ENCODE measurements at places on chromosomes 5 and 9. TPM values are rescaled to one million over a fixed set of nuclear protein-coding genes. Genes with fewer than 3 reads are reported as not detected.

DNA sequence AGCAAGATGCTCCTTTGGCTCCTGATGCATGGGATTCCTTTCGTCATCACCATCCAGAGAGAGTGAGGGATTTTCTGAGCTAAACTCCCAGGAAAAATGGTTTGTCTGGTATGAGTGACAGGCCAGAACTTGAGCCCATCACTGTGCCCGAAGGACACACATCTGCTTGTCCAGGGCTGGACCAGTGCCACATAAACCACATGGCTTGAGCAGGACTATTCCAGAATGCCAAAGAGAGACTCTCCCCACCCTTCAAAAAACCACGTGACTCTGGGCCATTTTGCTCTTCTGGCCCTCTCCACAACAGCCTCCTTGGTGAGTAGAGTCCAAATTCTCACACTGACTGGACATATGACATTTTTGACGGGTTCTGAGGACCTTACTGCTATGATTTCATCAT, 46.4 kb upstream of the SHC3 start:
- no peak for DNase-seq

GRCh38 chr9:134966270-134966669, 48.6 kb upstream of the FCN1 start:
- DNase-seq: no peak

GRCh38 chr9:74078647-74079046, 418.5 kb upstream of the RORB start:
- no peak for DNase-seq

DNA sequence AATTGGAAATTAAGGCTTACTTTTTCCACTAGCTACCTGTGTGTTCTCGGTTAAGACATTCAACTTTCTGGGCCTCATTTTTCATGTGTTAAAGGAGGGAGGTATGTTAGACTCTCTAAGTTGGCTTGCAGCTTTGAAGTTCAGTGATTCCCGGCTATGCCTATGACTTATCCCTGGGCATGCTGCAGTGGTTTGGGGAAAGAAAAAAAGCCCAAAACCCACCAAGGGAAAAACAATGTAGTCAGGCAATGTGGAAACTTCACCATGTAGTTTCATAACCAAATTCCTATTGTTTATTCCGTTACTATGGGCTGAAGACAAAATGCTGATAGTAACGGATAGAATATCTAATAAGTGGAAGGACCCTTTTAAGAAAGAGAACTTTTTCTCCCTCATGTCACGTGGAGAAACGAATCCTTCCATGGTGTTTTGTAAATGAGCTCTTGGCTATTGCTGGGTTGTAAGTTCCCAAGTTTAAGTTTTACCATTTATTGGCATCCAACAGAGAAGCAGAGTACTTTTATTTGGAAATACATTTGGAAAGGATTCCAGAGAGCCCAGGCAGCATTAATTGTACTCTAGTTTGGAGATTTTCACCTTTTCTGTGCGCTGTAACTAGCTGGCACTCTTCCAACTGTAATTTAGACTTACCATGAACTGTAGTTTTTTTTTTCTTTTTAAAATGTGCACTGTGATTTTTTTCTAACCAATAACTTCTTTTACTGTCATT, 84.9 kb upstream of the MPDZ start:
- no peak for DNase-seq

DNA sequence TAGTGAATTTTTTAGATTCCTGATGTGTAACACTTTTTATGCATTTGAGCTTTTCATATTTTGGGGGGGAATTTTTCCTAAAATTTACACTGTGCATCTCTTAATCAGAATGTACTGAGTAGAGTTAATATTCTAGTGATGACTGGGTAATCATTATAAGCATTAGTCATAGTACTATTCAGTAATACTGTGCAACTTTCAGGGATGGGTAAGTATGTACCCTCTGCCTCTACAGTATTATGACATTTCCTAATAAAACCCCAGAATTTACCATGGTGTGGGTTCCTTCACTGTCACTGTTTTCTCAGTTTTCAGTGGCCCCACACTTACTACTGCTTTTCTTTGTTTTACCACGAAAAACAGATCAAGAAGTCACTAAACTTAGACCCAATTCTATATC, 2.8 kb upstream of the CMYA5 start:
- no peak for DNase-seq

DNA sequence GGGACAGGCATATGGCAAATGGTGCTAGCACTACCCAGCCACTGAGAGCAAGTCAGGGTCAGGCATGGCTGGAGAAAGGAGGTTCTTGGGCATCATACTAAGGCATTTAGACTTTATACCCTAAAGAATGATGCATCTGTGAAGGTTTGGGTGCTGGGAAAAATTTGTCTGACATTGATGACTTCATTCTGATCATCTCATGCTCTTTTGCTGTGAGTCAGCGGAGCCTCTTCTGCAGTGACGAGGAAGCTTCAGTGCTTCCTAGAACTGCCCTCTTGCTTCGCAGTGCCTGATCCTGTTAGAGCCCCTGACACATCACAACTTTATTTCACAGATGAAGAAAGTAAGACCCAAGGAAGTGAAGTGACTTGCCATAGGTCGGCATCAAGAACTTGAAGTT, 266.6 kb upstream of the GAS1 start:
- DNase-seq: no peak

GRCh38 chr5:121706686-121707085, 145.0 kb upstream of the FTMT start:
- DNase-seq: no peak

- DNase-seq: no peak
Measured at GRCh38 chr9:122197882-122198281, 30.9 kb downstream of the LHX6 start.

- no peak for DNase-seq
Measured at GRCh38 chr5:125489146-125489545, 742.7 kb upstream of the ZNF608 start.

GRCh38 chr5:72831685-72832084, 15.2 kb downstream of the TNPO1 start:
- DNase-seq: no peak

- peak; percentile 79 for DNase-seq
Measured at GRCh38 chr5:5658226-5658625, 235.7 kb downstream of the ICE1 start.

DNA sequence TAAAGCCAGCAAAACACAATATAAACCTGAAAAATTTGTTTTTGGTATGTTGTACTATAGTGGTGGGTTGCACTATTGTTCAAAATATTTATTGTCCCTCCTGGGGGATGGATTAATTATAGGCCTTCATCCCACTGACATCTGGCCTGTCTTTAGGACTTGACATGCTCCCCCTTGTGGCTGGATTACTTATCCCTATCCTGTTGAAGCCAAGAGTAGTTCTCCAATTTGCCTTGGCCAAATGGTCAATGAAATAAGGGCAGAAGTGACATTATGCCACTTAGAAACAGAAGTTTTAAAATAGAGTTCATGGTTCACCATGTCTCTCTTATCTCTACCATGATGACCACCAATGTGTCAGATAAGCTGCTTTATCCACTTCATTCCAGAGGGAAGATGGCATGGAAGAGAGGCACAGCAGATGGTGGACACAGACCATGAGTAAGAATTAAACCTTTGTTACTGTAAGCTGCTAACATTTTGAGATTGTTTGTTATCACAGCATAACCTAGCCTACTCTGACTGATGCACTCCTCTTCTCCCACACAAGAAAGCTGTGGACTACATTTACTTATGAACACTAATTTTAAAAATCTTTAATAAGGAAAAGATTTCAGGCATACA, 29.2 kb upstream of the ARHGEF28 start:
- DNase-seq: no peak

GRCh38 chr5:153893817-153894216, 144.9 kb downstream of the FAM114A2 start:
- no peak for DNase-seq

DNA sequence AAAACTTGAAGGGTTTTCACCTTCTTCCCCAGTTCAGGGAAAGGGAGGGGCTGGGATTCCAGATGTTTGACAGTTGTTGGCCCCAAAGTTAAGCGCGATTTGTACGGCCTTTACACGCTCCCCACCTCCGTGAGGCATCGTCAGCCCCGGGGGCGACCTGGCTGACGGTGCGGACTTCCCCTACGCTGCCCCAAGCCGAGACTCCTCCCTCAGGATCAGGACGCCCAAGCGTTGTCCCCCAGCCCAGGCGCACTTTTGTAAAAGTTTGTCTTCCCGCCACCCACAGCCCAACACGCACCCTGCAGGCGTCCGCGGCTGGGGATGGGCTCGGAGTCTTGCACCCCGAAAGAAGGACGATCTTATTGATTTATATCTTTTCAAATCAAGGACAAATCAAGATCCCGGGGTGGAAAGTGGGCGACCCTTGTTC, 713 bp downstream of the MOB3B start:
- no peak for DNase-seq

DNA sequence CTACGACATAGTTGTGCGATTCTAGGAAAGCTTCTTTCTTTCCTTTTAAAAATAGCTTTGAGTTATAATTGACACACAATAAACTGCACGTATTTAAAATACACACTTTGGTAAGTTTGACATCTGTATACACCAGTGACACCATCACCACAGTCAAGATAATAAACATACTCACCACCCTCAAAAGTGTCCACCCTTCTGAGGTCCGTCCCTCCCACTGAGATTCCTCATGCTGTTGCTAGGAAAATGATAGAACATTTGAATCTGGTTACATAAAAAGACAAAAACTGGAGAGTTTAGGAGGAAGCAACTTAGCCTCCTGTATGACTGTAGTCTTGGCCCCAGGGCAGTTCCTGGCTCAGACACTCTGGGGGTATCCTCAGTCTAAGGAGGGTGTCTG, 17.2 kb downstream of the S100Z start:
- DNase-seq: no peak

GRCh38 chr9:15243081-15243480, 63.9 kb downstream of the TTC39B start:
- no peak for DNase-seq

DNA sequence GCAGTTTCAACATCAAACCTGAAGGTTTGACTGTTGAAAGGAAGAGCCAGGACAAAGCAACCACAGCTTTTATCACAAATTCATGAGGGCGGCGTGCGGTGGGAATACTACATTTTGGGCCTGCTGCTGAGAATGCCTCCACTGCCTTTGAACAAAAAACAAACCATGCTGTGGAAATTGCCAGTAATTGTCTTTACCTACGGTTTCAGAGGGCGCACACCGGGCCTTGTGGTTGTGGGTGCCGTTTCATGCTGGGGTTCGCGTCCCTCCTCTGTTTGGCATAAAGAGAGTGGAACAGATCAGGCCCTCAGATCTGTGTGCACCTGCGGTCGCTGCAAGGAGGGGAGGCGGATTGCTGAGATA, 27.6 kb upstream of the TCF7 start:
- no peak for DNase-seq

GRCh38 chr5:42779083-42779482, 22.5 kb downstream of the CCDC152 start:
- no peak for DNase-seq

DNA sequence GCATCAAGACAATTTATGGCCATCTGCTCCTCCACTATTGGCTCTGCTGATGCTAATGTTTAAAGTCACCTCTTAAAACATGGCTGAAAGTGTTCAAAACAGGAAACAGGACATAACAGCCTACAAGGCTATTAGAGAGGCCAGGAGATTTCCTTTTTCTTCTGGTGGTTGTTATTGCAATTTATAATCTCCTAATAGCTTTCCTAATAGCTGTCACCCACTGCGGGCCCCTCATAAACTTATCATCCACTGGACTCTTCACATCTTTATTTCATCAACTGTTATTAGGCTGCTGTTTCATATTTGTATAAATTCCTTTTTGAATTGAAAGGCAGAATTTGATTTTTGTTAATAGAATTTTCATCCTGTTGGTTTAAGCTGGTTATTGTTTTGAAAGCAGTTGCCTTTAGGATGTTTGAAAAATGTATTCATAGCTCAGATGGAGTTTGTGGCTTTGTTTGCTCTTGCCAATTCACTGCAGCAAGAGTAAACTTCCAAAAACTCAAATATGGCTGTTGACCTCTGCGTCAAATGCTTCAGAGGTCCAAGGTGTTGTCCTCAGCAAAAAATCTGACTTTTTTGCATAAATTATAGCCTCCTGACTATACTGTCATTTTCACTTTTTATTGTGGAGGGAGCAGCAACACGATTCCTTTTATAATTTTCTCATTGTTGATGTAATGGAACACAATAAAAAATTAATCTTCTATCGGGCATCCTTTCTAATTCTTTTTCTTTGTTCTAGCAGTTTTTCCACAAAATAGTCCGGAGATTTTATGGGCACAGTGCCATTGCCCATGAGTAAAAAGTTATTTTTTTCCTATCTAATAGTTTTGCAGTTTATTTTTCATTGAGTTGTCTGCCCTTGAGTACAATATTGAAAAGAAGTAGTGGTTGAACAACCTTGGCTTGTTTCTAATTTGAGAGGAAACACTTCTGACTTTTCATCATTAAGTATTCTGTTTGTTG, 69.3 kb downstream of the MAT2B start:
- DNase-seq: no peak

DNA sequence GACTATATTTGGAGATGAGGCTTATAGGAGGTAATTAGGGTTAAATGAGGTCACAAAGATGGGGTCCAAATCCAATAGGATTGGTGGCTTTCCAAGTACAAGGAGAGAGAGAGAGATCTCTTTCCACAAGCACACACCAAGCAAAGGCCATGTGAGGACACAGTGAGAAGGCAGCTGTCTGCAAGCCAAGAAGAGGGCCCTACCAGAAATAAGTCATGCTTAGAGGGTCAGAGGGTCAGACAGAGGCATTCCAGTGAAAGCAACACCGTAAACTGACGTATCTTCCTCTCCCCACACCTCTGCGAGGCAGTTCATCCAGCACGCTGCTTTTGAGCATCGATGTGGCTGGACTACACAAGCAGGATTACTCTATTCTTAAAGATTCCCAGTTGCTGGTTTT, 87.9 kb downstream of the SLC1A3 start:
- DNase-seq: no peak

The REXO4 gene
- total RNA-seq: 18.6 TPM

The FAM221B gene
- not detected for total RNA-seq

The MAMDC2 gene
- total RNA-seq: 25.4 TPM

The HSD17B3 gene
- 4.9 TPM for total RNA-seq

The BAAT gene
- 0.92 TPM for total RNA-seq

The IFNB1 gene
- total RNA-seq: not detected

The SH3TC2 gene
- total RNA-seq: 1.9 TPM

The ANKRD31 gene
- total RNA-seq: 0.14 TPM

The CDKN2A gene
- 10.3 TPM for total RNA-seq

The TNFSF8 gene
- total RNA-seq: 4.1 TPM

The F2RL1 gene
- 8.3 TPM for total RNA-seq

The TRIM32 gene
- total RNA-seq: 19.6 TPM

The GLRA1 gene
- not detected for total RNA-seq

The GLDC gene
- total RNA-seq: 3.0 TPM

Measured in thoracic aorta (tissue), 2 donors.